AG04449 (cell line): ENCODE measurements at places on chromosomes 1 and 21.

DNA sequence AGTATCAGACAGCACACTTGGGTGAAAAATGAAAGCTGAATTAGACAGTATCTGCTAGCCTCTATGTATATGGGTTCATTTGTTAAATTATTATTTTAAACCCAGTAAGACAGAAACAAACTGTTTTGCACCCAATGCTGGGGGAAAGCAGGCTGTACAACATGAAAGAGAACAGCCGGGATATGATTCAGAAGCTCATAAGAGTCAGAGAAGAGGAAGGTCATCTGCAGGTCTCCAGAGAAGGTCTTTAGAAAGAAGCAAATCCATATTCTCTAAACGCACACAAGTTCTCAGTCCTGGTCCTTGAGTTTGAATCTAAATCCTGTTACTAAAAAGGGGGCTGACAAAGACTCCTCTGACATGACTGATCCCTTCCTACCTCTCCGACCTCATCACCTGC, 155.1 kb downstream of the SIPA1L2 start:
- no peak for DNase-seq

GRCh38 chr21:45598109-45598508, 45.4 kb upstream of the PCBP3 start:
- no peak for DNase-seq

DNA sequence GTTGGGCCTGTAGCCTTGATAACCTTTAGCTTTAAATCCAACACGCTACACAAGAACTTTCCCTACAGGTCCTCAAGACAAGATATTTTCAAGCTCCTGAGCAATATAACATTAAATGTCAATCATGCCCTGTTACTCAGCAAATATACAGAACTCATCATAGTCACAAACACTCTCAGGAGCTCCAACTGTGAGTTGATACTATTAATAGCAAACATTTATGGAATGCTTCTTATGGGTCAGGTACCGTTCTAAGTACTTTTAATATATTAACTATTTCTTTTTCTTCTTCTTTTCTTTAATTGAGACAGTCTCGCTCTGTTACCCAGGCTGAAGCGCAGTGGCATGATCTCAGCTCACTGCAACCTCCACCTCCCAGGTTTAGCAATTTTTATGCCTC, 10.1 kb downstream of the EYA3 start:
- DNase-seq, result no peak

DNA sequence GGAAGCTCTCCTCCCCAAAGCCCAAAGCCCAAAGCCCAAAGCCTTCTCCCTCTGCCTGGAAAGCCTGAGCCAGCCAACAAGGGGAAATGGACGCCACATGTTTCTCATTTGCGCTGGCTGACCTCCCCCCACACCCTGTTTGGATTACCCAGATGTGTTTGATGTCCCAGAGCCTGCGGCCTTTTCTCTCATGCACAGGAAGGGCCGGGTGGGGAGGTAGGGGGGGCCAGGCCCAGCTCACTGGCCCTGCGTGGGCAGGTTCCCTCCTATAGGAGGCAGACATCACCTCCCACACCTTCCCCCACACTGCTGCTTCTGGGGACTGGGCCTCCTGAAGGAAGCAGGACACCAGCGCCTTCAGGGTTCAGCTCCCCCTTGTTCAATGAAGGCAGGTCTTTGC, 116.3 kb downstream of the NAV1 start:
- DNase-seq, result no peak

DNA sequence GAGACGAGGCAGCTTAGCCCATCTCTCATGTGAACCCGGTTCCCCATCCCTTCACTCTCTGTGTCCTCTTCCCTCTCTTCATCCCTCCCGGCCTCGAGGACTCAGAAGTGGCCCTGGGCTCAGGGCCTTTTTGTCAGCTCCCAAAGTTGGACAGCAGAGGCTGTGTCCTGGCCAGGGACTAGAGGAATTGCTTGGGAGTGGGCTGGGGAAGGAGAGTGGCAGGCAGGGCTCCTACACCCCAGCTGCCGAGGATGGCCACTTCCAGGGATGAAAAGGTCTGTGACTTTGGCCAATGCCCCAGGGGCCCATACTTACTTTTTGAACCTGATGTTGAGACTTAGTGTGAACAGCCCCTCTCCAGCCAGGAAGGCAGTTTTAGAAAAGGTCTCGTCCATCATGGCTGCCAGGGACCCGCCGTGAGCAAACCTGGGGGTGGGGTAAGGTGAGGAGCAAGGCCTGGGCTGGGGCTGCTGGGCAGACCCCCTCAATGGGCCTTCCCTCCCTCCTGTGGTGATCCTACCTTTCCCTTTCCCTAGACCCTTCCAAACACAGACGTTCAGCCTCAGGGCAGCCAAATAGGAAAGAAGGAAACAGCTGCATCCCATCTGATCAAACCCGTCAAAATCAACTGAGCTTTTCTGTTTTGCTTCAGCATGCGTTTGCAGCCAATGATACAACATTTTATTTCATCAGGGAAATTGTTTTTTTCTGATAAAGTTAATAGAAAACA, 5.5 kb downstream of the THEM5 start:
- no peak for DNase-seq

GRCh38 chr1:209747580-209748262, 8.1 kb upstream of the TRAF3IP3 start:
- DNase-seq, result no peak

- DNase-seq, result no peak
Measured at GRCh38 chr1:149888247-149888998, 10.9 kb upstream of the BOLA1 start.

DNA sequence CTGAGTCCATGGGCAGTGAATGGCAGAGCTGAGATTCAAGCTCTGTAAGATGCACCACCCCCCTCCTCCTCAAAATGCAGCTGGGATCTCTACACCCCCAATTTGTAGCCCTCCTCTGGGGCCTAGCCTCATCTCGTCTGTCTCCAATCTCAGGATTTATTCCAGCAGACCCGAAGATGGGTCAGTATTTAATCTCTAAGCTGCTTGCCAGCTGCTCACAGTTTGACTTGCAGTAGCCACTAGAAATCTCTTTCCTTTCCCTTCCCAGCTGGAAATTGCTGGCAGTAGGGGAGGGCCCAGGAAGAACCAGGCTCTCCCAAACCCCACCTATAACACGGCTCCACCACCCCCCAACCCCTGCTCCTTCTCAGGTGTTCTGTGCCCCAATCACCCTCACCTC, 1.5 kb downstream of the LACTBL1 start:
- DNase-seq, result no peak

- no peak for DNase-seq
Measured at GRCh38 chr1:59045137-59045536, 251.8 kb upstream of the FGGY start.

DNA sequence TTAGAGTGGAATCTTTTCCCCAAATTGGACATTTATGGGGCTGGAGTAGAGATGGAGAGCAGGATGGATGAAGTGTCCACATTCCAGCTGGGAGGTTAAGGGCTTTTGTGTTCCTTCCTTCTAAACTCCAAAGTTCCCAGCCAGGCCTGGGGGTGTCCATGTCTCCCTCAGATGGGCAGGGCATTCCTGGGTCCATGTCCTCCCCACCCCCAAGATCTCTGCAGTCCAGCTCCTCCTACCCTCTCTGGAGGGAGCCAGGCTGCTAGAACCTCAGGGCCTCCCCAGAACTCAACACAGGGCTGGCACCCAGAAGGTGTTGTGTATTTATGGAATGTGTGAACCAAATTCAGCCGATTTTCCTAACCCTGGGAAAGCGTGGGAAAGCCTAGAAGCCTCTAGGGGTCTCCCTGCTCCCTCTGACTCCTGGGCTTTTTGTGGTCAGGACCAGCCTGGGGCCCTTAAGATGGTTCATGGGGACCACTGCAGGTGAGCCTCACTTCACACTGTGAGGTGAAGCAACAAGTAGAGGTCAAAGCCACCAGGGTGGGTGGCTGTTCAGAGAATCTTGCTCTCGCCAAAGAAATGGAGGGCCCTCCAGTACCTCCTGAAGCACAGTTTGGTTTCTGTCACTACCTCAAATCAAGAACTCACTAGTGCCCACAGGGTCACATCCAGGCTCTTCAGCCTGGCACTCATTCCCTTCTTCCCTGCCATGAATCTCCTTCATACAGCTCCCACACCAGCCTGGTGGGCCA, 54.8 kb downstream of the GLIS1 start:
- DNase-seq, result no peak

DNA sequence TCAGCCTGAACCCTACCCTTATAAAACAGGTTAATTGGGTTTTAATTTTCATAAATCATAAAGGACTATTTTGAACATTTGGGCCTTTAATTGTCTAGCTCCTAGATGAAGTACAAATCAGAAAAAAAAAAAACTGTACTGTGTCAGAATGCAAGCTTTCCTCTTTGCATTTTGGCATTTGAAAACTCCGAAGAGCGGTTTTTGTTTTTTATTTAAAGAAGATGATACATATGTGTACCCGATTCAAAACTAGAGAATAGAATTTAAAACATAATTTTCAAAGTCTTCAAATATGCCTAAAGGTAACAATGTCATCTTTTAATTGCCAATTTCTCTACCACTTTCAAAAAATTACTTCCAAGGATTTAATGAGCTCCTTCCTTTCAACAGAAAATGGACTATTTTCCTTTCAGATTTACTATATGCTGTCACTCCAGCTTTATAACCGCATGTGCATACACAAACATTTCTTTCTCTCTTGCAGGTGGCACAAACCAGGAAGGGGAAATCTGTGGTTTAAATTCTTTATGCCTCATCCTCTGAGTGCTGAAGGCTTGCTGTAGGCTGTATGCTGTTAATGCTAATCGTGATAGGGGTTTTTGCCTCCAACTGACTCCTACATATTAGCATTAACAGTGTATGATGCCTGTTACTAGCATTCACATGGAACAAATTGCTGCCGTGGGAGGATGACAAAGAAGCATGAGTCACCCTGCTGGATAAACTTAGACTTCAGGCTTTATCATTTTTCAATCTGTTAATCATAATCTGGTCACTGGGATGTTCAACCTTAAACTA, 33.7 kb downstream of the MRPL39 start:
- DNase-seq, result peak; percentile 77

DNA sequence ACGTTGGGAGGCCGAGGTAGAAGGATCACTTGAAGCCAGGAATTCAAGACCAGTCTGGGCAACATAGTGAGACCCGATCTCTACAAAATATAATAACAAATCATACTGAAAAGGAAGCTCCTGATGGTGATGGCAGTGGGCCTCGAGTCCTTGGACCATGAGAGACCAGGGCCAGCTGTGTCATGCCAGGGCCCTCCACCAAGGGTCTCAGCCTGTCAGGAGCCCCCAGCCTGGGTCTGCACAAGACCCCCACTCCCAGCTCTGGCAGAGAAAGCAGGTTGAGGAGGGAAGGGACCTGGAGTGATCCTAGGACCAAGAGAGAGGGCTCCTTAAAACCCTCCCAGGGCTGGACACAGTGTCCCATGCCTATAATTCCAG, 6.7 kb upstream of the CTRC start:
- no peak for DNase-seq
